ENCODE measurements at places on chromosomes 1 and 21.

DNA sequence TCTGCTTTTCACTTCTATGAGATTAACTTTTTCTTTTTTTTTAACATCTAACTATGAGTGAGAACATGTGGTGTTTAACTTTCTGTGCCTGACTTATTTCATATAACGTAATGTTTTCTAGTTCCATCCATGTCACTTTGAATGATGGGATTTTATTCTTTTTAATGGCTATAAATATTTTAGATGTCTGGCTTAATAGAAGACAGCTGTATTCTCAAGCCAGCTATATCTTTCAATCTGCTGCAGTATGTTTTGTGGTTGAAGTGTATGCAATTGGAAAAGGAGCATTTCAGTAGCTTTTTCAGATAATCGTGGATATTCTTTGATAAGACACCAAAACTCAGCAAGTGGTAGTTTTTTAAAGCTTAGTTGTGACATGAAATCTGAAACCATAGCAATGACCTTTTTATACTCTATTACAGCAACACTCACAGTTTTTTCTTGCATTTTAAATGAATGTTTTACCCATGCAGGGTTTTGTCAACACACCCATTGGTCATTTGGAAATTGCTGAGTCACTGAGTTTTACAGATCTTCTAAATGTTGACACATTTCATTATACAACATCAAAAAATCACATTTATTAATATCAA lies 5.7 kb upstream of the SVBP start:
- no peak for DNase-seq

GRCh38 chr1:214452152-214452784 lies 99.1 kb downstream of the PTPN14 start:
- DNase-seq = no peak

- no peak for DNase-seq
These were observed 14.3 kb downstream of the EDEM3 start for GRCh38 chr1:184740344-184740743.

- DNase-seq = no peak
These were observed 199.6 kb downstream of the LTN1 start for GRCh38 chr21:28793043-28793442.

GRCh38 chr1:86238226-86238625 lies 81.7 kb upstream of the COL24A1 start:
- no peak for DNase-seq

GRCh38 chr1:63651161-63651701 lies 58.0 kb downstream of the PGM1 start:
- DNase-seq = no peak

DNA sequence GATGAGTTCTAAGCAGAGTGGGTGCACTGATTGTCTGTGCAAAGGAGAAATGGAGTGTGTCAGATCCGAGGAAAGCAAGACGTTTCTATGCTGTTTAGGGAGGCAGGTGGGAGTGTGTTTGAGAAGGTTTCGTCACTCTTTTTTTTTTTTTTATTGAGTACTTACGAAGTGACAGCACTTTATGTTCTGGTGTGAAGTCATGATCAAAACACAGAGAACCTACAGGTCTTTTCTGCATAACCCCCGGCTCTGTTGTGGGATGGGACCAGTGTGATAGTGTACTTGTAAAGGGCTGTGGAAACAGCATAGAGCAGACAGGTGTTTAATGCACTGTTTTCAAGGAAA lies 26.7 kb downstream of the MIA3 start:
- DNase-seq = no peak

DNA sequence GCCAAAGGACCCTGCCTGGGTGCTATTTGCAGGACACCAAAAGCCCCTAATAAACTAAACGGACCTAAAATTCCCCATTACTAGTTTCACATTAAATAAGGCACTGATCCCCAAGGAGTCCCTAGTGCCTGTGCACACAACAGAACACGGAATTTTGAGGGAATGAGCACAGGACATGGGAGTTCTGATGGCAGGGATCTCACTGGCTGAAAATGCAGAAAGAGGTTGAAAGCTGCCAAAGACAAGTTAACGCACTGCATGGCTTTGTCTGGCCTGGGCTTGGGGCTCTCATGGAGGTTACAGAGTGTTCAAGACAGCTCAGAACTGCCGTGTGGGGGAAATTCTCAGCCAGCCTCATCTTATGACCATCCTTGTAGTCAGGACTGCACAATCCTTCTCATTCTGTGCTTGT lies 15.6 kb upstream of the ATP1B1 start:
- no peak for DNase-seq

DNA sequence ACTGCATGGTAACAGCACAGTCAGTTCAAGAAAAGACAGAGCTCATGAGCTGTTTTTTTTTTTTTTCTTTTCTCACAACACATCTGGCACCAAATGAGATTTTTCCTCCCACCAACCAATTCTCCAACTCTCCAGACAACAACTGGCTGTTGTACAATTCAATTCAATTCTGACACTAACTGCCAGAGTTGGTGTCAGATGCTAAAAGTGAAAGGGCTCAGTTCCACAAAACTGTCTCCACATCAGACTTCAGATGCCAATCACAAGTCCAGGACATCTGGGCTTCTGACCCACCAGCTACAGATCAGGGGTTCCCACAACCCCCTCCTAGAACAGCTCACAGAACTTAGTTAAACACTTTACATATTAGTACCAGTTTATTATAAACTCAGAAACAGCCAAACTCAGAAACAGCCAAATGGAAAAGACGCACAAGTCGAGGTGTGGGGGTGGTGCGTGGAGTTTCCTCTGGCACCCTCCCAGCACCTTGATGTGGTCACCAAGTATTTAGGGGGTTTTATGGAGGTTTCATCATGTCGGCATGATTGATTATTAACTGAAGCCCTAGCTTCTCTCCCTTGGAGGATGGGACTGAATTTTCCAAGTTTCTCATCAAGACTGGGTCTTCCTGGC lies 39.2 kb upstream of the LRRC8D start:
- DNase-seq = no peak

DNA sequence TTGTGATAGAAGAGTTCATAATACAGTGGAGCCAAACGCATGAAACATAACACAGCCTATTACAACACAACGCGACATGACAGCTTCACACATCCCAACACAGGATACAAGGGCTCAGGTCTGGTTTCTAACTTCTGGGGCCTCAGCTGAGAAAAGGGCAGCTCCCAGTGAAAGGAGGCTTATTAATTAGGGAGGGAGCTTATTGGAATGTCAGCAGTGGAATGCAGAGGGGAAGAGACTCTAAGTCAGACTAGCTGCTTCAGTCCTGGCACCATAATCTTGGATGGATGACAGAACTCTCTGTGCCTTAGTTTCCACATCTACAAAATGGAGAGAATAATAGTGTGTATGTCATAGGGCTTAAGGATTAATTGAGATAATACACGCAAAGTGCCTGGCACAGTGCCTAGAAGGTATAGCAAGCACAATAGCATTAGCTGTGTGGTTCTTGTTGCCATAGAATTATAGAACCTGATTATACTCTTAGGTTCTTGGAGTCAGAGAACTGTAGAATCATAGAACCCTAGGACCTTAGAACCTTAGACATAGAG lies 22.7 kb upstream of the SLC2A1 start:
- DNase-seq = no peak

DNA sequence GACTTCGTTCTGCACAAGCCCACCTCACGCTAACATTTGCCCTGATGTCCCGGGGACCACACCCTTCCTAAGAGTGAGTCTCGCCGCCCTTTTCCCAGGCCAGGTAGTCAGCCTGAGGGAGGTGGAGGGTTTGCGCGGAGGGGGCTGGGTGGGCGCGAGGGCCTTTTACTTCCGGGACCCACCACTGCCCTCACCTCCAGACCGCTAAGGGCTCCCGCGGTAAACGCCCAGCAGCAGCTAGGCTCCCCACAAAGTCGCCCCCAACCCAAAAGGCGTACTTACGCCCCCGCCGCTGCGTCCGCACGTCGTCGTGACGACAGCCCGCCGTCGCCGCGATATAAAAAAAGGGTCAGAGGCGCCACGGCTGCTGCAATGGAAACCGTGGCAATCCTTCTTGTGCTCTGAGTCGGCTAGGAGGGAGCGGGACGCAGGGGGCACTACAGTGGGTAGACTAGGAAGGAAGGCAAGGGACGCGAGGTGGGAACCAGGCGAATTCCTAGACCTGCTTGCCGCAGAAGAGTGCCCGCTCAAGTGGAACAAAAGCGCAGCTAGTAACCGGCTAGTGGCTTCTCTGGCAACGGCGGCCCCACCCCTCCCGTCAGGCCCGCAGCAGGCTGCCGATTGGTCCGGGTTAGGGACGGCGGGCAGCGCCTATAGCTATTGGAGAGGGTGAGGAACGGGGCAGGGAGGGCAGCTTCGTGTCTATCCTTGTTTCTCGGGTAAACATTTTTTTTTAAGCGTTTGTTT lies at the start of gene ODF2L:
Gene ODF2L, minus strand, starts transcription at position 573 of the 747 bp plus-strand sequence. CDS start 9,296 bp downstream, outside the sequence.
- DNase-seq = peak; percentile 66

GRCh38 chr1:109148987-109149561 lies 35.2 kb downstream of the ELAPOR1 start:
- DNase-seq = no peak

- DNase-seq = no peak
These were observed 108.2 kb upstream of the TNFSF4 start for GRCh38 chr1:173315296-173315695.

GRCh38 chr1:160741092-160741501 lies 2.0 kb downstream of the SLAMF7 start:
- no peak for DNase-seq

DNA sequence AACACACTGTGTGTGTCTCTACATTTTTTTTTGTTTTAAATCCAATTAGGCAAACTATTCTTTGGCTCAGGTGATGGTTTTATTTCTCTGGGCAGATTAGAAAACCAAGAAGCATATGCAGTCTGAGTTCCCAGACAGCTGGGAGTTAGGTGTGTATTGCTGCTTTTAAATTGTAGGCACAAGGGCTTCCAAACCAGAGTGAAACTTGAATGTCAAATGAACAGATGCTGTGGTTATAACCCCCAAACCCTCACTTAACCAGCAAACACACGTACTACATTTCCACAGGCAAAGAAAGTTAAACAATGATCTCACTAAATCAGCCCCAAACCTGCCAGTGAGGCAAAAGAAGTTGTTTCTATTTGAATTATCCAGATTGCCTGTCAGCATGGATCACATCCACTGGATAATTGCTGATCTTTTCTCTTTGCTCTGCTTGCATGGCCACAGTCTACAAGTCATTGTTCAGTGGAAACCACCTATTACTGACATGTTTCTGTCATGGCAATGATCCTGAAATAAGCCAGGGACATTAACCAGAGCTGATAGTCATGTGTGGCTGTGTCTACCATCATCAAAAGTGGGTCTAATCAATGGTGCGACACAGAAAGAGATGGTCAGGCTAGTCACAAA lies 576.5 kb upstream of the PLXNA2 start:
- DNase-seq = peak; percentile 34

GRCh38 chr1:192860478-192861185 lies 51.8 kb downstream of the RGS2 start:
- DNase-seq = no peak

- no peak for DNase-seq
These were observed at the start of gene TSTD1 for GRCh38 chr1:161038523-161039153. TSS of gene TSTD1 (minus strand) at chr1:161038964. CDS start at chr1:161038889, 75 bp downstream.

DNA sequence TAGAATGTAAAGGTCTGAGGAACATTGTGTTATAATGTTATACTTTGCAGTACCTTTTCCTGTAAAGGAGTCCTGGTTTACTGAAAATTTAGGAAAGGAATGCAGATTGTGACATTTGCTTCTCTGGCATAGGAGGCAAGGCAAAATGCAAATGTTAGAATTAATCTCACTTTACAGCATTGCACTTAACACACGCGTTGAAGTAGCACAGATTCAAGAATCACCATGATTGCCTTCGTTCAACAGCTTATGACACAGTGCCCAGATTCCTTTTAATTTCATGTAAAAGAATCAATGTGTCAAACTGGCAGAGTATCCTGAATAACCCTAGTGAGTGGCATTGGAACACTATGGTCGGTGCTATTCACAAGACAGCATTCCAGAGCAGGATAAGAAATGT lies 47.4 kb downstream of the RGS7 start:
- no peak for DNase-seq

- DNase-seq = peak; percentile 34
These were observed 2.4 kb downstream of the PLPP3 start for GRCh38 chr1:56576880-56577405.

DNA sequence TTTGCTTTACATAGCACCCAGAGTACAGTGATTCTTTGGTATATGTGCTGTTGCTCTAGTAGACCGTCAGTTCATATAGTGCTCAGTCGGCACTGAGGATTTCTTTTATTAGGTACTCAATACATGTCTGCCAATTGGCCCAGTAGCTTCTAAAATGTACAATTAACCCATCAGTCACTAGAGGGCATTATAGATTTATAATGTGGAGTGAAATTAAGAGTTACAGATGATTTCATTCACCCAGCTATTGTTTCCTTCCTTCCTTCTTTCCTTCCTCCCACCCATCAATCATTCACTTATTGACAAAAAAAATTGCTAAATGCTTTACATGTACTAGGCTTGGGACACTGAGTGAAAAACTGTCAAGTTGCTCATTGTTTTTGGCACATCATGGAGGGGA lies 263.6 kb upstream of the USP24 start:
- DNase-seq = peak; percentile 34

DNA sequence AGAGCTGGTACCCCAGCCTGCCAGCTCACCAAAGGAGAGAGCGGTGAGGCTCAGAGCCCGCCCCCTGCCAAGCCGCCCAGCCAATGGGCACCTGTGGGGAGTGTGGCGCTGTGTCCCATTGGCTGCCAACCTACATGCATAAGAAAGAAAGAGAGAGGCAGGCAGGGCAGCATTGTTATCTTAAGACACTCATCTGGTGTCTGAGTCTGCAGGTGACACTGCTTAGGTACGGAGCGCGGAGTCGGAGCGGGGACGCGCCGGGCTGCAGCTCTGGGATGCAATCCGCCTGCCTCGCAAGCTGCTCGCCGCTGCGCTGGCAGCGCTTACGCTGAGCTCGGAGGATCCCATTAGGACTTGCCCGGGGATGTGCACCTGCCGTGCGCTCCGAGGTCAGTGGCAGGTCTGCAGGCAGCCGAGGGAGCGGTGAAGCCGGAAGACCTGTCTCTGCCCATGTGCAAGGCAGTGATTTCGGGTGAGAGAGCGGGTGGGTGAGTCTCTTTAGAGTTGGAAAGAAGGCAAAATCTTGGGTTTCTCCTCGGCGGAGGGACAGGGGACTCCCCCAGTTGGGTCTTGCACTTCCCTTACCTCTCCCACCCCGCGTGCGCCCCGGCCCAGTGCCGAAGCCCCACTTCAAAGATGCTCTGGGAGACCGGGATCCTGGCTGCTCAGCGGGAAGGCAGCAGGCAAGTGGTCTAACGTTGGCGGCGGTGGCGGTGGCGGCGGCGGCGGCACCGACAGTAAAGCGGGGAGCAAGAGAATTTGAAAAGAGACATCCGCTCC lies at the start of gene BRINP2:
Gene BRINP2, plus strand, starts transcription at position 203 of the 780 bp plus-strand sequence. CDS start 58,919 bp downstream, outside the sequence.
- no peak for DNase-seq

DNA sequence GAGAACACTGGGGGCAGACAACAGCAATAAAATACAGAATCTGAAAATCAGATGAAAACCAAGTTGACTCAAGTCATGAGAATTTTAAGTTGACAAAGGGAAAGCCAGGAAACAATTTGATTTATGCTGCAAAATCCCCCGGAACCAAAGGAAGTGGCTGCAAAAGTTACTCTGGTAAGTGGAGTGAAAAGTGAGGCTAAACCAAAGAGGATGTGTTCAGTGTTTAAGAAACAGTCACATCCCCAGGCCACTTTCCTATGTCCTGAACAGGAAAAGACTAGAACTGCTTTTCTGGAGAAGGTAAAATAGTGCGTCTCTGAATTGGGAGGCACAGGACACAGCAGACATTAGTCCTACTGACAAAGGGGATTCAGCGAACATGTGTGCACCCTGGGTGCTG lies 5.9 kb downstream of the TARBP1 start:
- DNase-seq = no peak

- DNase-seq = no peak
These were observed 174.5 kb downstream of the ZC3H11B start for GRCh38 chr1:219438386-219438785.

- peak; percentile 44 for DNase-seq
These were observed 23.4 kb upstream of the RD3 start for GRCh38 chr1:211515090-211516023.

GRCh38 chr1:111484391-111485026 lies 10.7 kb downstream of the C1orf162 start:
- DNase-seq = no peak

Measured in NCI-H446 treated with DMSO at 0.1 percent for 48 hours (cell line).